Trophoblast cell (in vitro differentiated cells and primary cell): ENCODE measurements at places on chromosomes 6 and 20.

DNA sequence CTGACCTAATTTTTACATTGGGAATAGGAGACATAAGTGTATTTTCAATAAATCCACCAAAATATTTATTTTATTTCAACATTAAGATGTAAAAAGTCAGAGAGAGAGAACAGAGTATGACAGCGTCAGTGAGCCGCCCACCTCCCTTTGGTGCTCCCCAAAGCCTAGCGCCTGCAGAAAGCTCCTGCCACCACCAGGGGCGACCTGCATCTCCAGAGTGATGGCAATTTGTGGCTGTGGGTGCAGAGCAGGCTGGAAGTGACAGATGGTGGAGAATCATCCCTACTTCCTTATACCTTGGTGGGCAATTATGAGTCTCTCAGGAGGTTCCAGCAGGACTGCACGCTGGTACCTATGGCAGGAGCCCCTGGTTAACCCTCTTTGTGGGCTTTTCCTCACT is 87.3 kb downstream of the PTPRT start:
- no peak for DNase-seq

- no peak for DNase-seq
Measured at GRCh38 chr6:132005178-132005577, 54.0 kb upstream of the CCN2 start.

DNA sequence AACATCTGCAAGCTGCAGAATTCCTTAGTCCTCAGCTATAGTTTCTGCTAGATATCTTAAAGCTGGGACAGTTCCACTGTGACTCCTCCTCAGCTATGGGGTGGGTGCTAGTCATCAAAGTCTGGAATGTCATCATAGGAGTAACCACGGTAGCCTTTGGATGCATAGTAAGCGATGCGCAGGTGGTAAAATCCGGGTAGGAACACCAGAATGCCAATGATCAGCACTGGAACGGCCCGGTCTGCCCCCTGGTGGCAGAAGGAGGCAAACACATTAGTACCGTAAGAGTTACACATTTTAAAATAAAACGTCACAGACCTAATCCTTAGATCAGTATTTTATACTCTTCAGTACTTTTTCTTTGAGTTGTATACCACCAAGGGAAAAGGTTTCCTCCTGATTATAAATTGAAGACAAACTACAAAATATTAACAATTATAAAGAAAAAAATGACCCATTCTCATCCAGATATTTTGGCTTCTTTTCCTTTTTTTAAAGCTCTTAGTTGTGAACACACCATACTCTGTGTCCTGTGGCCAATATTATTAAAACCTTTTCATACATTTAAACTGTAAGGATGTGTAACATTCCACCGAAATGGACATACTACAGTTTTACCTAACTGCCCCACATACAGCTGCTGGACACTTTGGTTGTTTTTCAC is 18.9 kb downstream of the PCNA start:
- DNase-seq, result peak; percentile 91

- peak; percentile 68 for DNase-seq
Measured at GRCh38 chr6:141107591-141108160, 1025.0 kb upstream of the GJE1 start.

GRCh38 chr6:118168421-118168820 is 261.4 kb downstream of the SLC35F1 start:
- no peak for DNase-seq

GRCh38 chr6:159693894-159694545 is 979 bp upstream of the SOD2 start:
- peak; percentile 43 for DNase-seq

- DNase-seq, result no peak
Measured at GRCh38 chr20:60480950-60481742, 522.9 kb downstream of the CDH26 start.

DNA sequence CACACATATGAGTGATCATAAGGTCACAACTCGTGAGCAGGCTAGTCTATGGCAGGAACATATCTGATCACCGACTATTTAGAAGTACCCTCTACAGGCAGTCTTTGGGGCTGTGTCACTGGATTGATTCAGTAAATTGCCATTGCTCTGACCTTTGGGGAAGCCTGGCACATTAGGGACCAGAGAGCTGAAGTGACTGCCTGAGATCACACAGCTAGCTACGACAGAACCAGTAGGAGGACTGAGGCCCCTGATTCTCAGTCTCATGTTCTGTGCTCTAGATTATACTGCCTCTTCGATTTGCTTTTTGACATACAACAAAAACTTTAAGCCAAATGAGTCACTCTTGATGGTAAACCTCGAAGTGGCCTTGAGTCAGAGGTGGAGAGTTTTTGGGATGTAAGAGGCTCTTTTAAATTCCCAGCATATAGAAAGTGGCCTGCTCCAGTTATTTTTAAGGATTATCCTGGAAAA is 247.5 kb upstream of the SUPT3H start:
- no peak for DNase-seq
